CMK (cell line): ENCODE measurements at places on chromosomes 3 and 15.

- no peak for DNase-seq
These were observed 5.1 kb downstream of the SPATA12 start for GRCh38 chr3:57065588-57065987.

DNA sequence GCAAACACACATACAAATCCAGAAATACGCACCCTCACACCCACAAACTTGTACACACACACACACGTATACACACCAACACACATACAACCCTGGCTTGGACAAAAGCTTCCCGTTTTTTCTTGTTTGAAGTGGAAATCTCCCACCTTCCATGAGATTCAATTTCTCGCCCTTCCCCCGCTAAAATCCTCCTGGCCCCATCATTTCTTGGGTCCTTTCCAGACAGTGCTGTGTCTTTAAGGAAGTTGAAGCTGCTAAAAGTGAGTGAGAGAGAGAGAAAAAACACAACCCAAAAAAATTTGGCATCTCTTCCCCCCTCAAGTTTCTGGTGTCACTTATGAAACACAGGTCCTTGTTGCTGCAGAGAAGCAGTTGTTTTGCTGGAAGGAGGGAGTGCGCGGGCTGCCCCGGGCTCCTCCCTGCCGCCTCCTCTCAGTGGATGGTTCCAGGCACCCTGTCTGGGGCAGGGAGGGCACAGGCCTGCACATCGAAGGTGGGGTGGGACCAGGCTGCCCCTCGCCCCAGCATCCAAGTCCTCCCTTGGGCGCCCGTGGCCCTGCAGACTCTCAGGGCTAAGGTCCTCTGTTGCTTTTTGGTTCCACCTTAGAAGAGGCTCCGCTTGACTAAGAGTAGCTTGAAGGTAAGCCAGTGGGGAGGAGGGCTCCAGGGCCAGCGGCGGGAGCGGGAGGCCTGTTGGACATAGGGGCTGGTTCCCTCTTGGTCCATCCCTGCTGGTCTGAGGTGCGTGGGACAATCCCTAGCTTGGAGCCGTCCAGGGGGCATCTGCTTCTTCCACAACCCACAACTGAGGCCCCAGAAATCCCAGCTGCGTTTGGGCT lies at the start of gene ISLR:
ISLR (plus strand) TSS at position 331 of the 839 bp plus-strand sequence. CDS start 1,149 bp downstream, outside the sequence.
- no peak for DNase-seq

DNA sequence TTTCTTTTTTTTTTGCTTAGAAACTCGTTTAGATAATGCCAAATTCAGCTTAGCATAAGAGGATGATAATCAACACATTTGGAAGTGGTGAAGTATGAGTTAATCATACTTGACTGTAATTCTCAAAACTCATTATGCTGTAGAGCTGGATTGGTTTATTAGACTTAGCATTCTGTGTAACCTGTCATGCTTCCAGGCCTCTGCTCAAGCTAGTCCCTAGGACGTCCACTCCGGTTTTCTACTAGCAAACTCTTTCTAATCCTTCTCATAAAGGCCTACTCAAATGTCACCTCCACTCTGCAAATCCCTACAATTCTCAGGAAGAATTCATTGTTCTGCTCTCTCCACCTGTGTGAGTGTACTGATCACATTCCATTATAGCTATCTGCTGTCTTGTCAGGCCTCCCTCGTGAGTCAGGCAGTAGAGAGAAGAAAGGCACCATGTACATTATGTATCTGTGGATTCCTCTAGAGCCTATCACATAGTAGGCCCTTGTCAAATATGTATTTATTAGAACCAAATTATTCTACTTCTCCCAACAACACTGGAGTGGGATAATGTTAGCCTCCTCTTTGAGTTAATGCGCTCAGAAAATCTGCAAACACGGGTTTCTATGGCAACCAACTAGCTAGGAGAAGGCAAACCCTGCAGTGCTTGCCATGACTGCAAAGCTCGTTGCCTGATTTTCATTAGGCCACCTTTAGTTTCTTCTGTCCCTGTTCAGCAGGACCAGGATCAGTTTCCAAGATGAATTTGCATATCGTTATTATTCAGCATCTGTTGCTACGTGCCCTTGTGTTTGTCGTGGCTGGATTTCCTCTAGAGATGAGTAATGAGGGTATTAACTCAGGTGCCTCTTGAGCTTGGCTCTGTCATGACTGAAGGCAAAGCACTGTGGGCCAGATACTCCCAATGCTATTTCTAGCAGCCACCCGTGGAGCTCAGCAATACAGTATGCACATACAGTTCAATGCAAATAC lies 30.7 kb downstream of the ATP13A5 start:
- no peak for DNase-seq

DNA sequence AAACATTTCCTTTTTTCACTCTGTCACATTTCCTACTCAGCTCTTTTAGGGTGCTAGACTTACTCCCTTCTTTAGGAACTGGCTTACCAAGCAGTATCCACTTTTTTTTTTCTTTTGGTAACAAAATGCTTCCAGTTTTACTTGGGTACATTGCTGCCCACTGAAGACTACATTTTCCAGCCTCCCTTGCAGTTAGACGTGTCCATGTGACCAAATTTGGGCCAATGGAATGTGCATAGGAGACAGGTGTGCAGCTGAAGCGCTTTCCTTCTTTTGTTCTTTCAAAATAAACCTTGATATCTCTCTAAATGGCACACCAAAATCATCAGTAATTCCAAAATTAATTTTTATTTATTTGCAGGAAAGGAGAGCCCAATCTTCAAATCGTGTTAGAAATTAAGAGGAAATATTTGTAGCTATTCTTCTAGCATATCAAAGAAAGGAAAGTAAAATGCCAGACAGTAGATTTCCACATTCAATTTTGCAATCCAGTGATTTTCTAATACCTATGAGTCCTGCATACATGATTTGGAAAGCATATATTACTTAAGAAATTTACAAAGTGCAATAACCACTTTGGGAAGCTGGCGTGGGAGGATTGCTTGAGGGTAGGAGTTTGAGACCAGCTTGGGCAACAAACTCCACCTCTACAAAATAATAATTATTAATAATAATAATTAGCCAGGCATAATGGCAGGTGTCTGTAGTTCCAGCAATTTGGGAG lies 422.0 kb upstream of the FRG2C start:
- DNase-seq, result no peak

DNA sequence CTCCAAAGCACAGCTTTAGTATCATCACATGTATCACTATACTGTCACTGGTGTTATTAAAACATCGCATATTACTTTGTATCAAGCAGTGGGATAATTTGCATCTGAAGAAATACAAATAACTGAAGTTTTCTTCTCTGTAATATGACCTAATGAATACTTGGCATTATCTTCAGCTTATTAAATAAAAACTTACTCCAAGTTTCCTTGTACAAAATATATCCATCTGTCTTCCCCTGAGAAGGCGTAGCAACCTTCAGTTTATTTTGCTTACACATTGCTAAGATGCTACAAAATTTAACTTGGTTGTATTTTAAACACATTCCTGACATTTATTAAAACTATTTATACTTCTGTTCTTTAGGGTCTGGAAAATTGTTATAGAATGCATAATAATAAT lies 13.7 kb downstream of the FGF7 start:
- DNase-seq, result no peak

GRCh38 chr3:169052465-169053302 lies 610.8 kb downstream of the MECOM start:
- DNase-seq, result no peak

- DNase-seq, result no peak
These were observed 32.7 kb upstream of the FAM98B start for GRCh38 chr15:38421069-38421690.

GRCh38 chr3:122508135-122508914 lies 6.4 kb downstream of the KPNA1 start:
- DNase-seq, result no peak

DNA sequence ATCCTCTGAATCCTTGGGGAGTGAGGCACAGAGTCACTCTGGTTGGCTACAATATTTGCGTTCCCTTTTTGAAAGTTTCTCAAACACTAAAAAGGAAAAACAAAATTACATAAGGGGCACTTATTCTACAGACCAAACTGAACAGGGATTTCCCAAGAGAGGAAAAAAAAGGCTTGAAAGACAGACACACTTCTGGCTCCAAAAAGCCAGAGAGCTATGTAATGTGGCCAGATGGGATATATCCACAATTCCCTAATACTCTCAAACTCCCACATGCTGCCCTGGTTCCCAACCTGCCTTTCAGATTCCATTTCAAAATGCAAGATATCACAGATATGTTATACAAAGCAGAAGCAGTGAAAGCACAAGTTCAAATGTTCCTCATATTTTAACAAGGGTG lies 1.6 kb downstream of the FRMD4B start:
- no peak for DNase-seq

- DNase-seq, result no peak
These were observed 18.0 kb upstream of the SLC6A20 start for GRCh38 chr3:45814322-45814721.

- no peak for DNase-seq
These were observed 37.6 kb upstream of the DUSP7 start for GRCh38 chr3:52093756-52094545.

DNA sequence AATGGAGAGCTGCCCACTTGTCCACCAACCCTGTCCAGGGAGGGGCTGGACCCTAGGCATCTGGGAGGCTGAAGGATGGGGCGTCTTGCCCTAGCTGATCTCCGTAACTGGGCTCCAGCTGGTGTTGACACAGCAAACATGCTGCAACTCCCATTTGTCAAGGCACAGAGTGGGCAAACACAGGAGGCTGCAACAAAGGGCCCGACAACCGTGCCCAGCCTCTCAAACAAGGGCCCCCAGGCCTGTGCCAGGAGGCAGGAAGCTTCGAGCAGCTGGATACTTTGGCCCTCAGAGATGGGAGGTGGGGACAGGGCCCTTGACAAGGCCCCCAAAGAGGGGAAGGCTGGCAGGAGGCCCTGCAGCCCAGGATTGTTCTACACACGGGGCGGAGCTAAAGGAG lies 64.2 kb upstream of the TMEM115 start:
- DNase-seq, result no peak

DNA sequence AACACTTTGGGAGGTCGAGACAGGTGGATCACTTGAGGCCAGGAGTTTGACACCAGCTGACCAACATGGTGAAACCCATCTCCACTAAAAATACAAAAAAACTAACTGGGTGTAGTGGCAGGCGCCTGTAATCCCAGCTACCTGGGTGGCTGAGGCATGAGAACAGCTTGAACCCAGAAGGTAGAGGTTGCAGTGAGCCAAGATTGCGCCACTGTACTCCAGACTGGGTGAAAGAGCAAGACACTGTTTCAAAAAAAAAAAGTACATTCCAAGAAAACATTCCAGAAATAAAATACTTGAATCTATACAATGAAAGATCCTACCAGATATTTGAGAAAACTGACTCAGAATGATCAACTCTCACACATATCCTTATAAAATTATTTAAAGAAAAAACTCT lies 30.4 kb downstream of the TFDP2 start:
- DNase-seq, result no peak

GRCh38 chr3:4726549-4726948 lies 233.4 kb downstream of the ITPR1 start:
- no peak for DNase-seq
